ENCODE measurements at places on chromosomes 16 and 17.
A peak's percentile ranks its signal among the peaks of the same experiment; 100 is the strongest.

DNA sequence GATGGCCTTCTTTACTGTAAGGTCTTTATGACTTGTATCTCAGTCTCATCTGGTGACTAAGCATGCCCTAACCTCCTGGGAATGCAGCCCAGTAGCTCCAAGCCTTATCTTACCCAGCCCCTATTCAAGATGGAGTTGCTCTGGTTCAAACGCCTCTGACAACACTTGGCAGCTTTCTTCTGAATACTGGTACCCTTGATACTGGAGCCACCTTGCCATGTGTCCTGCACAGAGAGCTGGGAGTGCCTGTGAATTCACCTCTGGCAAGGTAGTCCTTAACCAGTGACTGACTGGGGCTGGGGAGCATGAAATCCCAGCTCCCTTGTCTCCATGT, 17.2 kb downstream of the NUDT7 start:
- DNase-seq, result no peak

DNA sequence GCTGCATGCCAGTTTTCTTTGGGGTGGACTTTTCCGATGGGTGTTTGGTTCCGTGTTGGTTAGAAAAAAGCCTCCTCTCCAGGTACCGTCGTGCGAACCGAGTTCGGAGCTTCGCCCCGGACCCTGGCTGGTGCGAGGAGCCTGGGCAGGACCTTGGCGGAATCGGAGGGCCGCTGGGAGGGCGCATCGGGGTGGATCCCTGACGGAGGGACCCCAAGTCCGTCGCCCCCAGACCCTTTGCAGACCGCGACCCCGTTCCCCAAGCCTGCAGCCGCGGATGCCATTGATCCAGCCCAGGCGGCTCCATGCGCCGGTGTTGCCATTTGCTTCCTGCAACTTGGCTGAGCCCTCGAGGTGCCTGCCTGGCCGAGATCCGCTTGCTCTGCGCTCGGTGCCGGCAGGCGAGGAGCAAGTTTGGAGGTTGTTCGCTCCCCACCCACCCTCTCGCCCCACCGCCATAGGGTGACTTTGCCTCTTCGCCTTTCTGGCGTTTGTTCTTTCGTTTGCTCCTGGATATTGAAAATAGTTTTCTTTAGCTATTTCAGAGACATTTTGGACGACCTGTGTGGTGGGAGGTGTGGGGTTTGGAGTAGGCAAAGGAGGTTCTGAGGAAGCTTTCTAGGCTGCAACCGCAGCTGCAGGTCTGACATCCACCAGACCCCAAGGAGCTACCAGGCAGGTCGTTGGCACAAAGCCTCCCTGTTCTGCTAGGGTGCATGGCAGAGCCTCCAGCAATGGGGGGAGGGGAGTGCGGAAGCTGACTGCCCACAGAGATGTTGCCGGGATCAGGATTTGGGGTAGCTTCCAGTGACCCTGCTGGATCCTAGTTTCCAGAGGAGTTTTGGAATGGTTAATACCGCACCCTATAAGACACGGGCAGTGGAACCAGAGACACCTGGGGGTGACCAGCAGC, 58.2 kb downstream of the RAP1GAP2 start:
- no peak for DNase-seq

- no peak for DNase-seq
Observed at GRCh38 chr16:74461826-74462225, 40.5 kb upstream of the CLEC18B start.

DNA sequence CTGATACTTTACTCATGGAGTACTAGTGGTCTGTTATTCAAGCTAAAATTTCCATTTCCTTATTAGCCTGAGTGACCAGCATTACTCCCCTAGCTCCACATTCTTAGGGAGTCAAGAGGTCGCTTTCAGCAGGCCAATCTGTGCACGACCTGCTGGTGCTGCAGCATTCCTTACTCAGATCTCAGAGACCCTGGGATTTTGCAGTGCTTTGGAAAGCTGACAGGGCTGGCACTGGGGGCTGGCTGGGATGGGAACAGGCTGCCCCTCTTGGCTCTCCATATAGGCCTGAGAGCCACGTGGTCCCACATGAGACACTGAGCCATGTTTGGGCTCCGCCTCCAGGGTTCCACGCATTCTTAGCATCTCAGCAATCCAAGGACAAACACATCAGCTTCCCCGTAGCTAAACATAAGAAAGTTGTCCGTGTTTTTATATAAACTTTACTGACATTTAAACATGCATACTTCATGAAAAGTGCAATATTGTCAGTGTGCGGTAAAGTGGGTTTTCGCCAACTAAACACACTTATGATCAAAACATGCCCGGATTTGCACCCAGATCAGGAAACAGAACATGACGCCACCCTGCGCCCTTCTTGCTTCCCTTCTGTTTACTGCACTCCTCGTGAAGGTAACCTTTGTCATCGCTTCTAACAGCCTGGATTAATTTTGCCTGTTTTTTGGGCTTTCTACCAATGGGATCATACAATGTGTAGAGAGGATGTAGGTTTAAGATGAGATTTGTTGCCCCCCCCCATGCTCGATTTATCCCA, 254.5 kb upstream of the CACNG5 start:
- peak; percentile 53 for DNase-seq

DNA sequence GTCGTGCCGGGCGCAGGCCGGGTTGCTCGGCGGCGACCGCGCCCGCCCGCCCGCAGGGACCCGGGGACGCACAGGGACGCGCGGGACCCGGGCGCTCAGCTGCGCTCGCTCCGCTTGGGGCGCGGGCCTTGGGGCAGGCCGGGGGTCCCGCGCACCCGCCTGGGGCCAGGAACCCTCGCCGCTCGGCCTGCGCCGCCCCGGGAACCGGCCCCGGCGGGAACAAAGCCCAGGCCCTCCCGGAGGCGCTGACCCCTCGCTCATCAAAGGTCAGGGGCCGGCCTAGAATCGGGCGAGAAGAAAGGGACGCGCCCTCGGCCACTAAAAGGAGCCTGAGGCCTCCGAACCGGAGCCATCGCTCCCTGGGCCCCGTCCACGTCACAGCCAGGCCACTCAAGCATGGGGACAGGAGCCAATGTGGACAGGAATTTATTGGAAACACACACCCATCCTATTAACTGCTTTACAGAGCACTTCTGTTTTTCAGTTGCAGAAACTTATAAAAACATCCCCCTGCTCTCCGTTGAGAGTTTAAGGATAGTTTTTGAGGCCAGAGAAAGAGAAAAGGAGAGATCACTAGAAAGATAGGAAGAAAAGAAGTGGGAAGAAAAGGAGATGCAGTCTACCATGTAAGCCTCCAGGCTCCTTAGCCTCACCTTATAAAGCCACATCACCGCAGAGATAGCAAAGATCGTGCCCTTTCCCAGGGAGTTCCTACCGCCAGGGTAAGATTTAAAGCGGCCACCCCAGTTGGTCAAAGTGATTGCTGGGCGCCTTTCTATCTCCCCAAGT, 558 bp upstream of the ZFHX3 start:
- no peak for DNase-seq

DNA sequence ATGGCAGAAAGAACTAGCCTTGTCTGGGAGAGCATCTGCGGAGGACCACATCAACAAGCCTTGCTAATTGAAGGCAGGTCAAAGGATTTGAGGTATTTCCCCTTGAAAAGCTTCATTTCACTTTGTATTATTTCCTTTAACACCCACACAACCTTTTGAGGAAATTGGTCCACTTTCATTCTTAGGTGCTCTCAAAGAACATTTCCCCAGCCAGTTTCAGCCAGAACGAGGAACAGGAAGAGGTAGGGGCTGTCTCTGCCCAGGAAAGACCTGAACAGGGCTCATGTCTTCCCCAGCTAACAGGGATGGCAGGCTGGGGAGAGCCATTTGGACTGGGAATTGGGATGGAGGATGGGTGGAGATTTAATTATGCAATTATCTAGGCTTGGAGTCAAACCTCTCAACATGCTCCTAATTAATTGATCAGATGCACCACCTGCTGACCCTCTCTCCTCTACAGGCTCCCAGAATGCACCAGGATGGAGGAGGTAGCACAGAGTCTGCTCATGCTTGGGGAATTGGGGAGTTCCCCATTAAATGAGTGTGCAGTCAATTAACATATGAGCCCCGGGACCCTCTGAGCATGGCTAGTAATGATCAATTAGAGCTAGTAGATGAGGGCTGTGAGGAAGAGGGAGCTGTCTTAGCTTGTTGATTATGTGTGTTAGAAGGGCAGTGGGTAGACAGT, 84.6 kb downstream of the GP2 start:
- DNase-seq, result no peak

- DNase-seq, result peak; percentile 54
Observed at GRCh38 chr16:17538927-17539326, 68.2 kb upstream of the XYLT1 start.

GRCh38 chr16:77925531-77925930, 96.8 kb upstream of the CLEC3A start:
- no peak for DNase-seq

- DNase-seq, result peak; percentile 50
Observed at GRCh38 chr17:50956750-50957523, 90.8 kb upstream of the TOB1 start.

- peak; percentile 90 for DNase-seq
Observed at GRCh38 chr16:17177242-17177958, 293.4 kb downstream of the XYLT1 start.

GRCh38 chr16:13935408-13935807, 15.5 kb downstream of the ERCC4 start:
- no peak for DNase-seq

DNA sequence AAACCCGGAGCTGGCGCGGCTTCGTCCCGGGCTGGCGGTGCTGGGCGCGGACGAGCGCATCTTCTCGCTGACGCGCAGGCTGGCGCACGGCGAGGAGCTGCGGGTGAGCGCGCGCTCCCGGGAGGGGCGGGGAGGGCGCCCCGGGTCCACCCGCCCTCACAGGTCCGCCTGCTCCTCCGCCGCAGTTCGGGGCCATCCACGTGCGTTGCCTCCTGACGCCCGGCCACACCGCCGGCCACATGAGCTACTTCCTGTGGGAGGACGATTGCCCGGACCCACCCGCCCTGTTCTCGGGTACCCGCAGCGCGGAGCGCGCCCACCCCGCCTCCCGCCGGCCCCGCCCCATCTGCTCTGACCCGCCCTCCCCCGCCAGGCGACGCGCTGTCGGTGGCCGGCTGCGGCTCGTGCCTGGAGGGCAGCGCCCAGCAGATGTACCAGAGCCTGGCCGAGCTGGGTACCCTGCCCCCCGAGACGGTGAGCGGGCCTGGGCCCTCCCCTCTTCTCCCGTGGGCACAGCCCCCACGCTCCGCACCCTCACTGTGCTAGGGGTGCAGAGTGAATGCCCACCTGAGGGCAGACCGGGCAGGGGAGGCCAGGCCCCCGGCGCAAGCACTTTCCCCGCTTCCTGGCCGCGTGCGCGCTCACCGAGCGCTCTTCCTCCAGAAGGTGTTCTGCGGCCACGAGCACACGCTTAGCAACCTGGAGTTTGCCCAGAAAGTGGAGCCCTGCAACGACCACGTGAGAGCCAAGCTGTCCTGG, 1.4 kb downstream of the HAGHL start:
- peak; percentile 72 for DNase-seq

GRCh38 chr17:30952638-30953393, 18.0 kb upstream of the RNF135 start:
- DNase-seq, result no peak

- DNase-seq, result no peak
Observed at GRCh38 chr17:80132906-80133625, 13.9 kb downstream of the EIF4A3 start.

DNA sequence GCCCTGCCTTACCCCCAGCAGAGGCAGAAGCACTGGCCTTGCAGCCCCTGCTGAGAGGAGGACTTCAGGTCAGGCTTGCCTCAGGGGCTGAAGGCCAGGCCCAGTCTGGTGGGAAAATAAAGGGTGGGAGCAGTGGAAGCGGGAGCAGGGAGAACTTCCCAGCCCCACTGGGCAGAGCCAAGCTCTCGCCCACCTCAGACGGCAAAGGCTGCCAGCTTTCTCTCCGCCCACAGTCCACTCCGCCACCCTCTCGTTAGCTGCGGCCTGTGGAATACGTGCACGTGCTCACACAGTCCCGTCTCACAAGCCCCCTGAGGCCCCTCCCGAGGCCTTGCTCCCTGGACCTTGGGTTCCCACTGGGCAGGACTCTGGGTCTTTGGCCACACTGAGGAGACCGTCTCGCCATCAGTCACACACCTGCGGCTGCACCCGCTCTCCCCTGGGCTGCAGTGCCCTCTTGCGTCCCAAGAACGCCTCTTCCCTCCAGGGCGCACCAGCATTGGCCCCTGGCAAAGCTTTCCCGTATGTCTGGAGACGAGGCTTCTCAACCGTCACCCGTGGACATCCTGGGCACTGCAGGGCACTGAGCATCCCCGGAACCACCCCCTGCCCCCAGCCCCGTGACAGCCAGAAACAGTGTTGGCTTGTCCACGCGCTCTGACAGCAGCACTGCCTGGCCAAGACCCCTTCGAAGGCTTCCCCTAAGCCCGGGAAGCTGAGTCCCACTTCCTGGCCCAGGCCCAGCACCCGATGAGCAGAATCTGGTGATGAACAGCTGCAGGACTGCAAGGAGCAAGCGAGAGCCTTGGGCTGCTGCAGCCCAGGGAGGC, 8.3 kb downstream of the MRPL28 start:
- peak; percentile 54 for DNase-seq

- no peak for DNase-seq
Observed at GRCh38 chr17:67413388-67413787, 36.3 kb downstream of the PITPNC1 start.

DNA sequence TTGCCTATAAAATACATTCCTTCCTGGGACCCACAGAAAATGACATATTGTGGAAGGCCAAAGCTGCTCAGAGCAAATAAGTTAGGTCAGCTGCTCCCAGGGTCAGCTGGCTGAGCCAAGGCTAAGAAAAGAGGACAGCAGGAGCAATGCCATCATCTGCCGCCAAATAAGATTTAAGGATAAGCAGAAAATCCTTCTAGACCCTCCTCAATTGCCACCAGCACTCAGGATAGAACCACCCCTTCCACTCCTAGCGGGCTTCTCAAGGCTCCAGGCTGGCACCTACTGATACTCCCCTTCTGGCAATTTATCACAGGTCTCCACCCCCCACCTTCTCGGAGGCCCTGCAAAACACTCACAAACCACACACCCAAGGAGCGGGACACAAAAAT, 22.9 kb downstream of the MBTPS1 start:
- no peak for DNase-seq

- no peak for DNase-seq
Observed at GRCh38 chr16:46649588-46650253, 28.5 kb upstream of the SHCBP1 start.

GRCh38 chr17:12729086-12729485, 60.2 kb upstream of the ARHGAP44 start:
- DNase-seq, result no peak

GRCh38 chr16:88691924-88692560, 5.7 kb upstream of the SNAI3 start:
- DNase-seq, result no peak

DNA sequence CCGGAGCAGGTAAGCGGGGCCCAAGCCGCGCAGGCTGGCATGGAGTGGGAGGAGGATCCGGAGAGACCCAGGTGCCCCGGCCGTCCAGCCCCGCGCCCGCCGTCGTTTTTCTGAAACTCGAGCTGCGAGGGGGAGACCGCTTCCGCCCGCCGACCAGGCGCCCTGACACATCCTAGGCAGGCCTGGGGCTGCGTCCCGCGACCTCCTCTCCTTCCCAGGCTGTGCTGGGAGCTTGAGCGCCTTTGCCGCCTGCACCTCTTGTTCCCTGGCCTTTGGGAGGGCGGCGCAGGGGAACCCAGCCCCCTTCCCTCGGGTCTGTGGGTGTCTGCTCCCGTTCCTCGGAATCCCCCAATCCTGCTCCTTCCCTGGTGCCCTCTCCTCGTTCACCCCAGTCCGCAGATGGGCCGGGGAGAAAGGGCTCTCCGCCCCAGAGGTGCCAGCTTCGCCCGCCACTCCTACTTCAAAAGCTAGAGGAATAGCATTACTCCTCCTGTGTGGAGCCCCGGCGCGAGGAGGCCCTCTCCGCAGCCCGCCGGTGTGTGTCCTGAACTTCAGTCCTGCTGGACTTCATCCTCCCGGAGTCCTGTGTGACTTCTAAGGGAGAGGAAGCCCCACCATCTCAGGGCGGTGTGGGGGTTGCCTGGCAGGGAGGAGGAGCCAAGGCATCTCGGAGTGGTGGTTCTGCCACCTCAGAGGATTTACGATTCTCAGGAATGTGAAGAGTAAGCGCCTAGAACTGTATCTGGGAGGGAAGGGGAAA, 1.0 kb downstream of the NHERF1 start:
- no peak for DNase-seq
